LoVo (cell line): ENCODE measurements at places on chromosomes 6 and 20.
A peak's percentile ranks its signal among the peaks of the same experiment; 100 is the strongest.

DNA sequence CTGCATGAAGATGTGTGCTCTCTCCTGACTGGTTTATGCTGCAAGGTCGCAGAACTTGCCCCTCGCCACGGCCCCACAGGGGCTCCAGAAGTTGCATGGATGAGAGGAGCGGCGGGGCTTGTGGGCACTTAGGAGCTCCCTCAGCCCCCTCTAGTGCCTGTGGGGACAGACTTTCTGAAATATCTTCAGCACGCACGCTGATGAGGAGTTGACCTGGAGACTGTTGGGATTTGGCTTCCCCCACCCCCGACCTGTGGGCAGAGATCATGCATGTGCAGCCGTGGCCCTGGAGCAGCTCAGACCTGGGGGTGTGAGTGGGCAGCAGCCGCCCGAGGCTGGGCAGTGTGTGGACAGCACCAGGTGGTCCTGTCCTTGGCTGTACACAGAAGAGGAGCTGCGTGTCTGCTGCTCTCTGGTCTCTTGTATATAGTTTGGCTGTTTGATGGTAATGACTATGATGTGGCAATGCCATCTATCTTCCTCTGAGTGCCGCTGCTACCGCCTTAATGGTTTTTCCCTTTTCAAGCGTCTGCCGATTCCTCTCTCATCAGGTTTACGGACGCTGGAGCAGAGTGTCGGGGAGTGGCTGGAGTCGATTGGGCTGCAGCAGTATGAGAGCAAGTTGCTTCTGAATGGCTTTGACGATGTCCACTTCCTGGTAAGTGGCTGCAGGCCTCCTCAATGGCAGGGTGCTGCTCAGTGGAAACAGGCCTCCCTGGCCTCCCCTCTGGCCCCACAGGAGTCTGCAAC lies 81.4 kb downstream of the TCP11 start:
- no peak for DNase-seq

DNA sequence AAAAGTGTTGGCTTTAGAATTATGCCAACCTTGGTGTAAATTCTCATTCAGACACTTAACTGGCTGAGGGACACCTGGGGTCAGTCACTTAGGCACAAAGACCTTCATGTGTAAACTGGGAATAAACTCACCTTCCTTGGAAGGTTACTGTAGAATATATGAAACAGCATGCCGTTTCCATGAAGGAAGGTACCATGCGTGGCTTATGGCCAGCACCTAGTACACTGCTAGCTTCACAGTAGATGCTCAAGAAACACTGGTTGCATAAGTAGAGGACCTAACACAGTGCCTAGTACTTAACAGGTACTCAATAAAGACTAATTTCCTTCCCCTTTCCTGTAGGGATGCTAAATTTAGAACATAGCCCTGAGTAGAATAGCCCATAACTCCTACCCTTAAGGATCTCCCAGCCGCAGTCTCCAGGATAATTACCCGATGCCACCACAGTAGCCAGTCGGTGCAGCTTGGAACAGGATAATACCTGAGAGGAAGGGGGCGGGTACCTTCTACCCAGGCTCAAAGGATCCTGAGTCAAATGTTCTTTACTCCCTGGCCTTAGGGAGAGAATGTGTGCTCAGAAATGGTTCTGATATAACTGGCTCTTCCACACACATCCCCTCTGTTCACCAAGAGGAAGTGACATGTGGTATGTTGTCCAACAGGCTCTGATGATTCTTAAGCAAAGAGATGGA lies 3.6 kb downstream of the BCL2L1 start:
- no peak for DNase-seq

GRCh38 chr6:111038534-111039252 lies 48.6 kb upstream of the SLC16A10 start:
- DNase-seq = no peak

- no peak for DNase-seq
Observed at GRCh38 chr20:53723621-53724020, 130.0 kb upstream of the ZNF217 start.

GRCh38 chr20:57652606-57653545 lies 32.6 kb upstream of the ZBP1 start:
- DNase-seq = no peak

DNA sequence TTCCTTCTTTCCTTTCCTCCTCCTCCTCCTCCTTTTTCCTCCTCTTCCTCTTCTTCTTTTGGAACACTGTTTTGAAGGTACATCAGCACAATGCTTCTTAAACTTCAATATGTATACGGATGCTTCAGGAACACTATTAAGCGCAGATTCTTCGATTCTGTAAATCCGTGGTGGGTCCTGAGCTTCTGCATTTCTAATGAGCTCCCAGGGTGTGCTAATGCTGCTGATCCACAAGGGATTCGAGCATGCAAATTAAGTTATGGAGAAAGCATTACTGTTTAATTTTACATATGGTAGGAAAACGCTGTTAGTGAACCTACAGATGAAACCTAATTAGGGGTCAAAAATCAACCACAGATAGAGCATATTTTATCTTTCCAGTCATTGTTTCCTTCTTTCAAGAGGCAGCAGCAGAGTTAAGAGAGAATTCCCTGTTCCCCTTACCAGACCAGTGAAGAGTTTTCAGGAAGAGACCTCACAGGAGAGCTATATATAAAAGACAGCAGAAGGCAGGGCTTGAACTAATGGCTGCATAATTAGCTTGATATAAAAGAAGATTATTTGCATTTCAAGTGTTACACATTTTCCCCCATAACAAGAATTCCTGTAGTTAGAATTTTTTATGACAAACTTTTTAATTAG lies 47.2 kb downstream of the KIF13A start:
- DNase-seq = no peak

DNA sequence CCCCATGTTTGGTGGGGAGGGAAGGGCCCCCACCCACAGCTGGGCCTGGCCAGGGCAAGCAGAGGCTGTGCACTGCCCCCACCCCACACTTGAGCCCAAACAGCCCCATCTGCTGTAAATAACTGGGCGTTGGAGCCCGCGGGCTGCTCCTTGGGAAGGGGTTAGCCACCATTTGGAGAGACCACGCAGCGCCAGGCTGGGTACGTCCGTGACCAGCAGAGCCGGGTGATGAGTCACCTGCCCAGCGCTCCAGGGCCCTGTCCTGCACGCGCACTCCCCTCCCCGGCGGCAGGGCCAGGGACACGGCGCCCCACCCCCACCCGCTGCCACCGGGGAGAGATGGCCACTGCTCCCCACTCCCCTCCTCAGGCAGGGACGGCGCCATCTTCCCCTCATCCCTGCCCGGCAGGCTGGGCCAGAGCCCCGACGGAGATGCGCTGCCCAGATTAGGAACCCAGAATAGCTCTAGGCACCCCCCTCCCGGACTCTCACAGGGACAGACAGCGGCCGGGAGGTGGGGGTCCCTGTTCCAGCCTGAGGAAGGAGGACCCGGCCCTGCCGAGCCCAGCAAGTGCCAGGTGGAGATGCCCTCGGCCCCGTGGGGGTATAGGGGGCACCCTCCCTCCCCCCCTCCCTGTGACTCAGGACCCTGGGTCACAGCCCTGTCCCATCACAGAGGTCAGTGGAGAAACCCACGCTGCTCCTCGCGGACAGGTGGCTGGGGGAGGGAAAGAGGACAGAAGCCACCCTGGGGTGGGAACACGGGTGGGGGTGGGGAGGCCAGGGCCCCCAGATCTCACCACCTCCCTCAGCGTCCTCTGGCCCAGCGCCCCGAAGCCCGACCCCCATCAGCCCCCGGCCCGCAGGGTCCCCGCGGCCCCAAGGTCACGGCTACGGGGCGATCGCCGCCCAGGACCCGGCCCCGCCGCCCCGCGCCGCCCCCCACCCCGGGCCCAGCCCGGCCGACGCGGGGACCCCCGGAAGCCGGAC lies 642 bp downstream of the EEF1A2 start:
- peak; percentile 19 for DNase-seq

DNA sequence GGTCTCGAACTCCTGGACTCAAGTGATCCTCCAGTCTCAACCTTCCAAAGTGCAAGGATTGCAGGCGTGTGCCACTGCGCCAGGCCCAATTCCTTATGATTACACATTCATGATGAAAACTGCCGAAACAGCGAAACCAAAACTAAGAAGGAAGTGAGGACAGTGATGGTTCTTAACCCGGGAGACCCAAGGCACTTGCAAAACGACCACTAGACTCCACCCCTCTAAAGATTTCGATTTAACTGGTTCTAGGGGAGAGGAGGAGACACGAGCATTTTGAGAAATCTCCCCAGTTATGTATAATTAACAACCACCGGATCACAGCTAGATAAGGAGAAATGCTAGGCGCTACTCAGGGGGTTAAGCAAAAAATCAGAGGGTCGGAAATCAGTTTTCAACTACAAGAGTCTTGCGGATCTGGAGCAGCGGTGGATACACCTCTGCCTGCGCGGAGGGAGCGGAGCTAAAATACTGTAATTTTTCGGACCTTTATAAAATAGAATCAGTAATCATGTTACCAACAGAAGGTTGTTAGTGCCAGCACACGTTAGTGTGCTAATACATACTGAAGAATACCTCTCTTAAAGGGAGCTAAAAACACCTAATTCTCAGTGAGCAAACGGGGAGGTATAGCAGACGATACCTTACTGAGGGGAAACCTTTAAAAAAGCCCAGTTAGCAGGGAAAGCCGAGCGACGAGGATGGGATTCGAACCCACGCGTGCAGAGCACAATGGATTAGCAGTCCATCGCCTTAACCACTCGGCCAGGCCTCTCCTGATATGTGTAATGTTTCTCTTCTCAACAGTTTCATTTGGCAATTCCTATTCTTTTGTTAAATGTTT lies 60.0 kb upstream of the BTN3A2 start:
- DNase-seq = peak; percentile 55

DNA sequence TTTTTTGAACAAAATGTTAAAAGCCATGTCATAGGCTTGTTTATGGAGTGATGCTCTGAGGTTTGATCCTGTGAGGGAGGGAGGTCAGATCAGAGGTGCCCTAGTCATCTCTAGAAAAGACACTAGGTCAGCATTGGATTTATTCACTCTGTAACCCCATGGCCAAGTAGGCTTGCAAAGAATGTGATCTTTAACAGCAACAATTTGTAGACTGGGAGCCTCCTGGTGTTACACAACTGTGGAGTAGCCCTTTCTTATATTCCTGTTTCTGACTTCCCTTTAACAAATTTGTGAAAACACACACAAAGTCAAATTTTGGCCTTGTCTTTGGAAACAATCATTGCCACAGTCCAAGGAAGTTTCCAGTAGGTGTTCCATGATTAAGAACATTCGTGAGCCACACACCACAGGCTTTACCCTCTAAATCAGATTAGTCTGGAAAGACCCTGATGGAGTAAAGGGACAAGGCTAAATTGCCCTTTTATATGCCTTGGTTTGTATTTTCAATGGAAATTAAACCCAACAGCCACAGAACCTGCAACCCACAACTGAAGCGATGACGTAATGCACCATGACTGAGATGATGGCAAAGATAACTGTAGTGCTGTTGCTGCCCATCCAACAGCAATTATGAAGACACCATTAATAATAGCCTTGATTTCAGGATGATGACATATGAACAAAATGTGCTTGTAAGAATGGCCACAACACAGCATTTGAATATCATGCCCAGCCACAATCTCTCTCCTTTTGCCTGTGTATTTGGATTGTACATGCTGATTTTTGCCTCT lies 22.1 kb downstream of the SCP2D1 start:
- no peak for DNase-seq

GRCh38 chr6:37675606-37676005 lies 22.1 kb downstream of the MDGA1 start:
- DNase-seq = no peak

- no peak for DNase-seq
Observed at GRCh38 chr6:11921751-11922150, 90.4 kb upstream of the HIVEP1 start.

DNA sequence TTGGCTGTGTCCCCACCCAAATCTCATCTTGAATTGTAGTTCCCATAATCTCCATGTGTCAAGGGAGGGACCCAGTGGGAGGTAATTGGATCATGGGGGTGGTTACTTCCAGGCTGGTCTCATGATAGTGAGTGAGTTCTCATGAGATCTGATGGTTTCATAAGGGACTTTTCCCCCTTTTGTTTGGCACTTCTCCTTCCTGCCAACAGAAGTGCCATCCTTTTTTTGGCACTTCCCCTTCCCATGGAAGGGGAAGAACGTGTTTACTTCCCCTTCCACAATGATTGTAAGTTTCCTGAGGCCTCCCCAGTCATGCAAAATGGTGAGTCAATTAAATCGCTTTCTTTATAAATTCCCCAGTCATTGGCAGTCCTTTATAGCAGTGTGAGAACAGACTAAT lies 18.0 kb upstream of the PI3 start:
- DNase-seq = no peak

GRCh38 chr6:148027201-148027600 lies 315.4 kb upstream of the SASH1 start:
- DNase-seq = no peak

DNA sequence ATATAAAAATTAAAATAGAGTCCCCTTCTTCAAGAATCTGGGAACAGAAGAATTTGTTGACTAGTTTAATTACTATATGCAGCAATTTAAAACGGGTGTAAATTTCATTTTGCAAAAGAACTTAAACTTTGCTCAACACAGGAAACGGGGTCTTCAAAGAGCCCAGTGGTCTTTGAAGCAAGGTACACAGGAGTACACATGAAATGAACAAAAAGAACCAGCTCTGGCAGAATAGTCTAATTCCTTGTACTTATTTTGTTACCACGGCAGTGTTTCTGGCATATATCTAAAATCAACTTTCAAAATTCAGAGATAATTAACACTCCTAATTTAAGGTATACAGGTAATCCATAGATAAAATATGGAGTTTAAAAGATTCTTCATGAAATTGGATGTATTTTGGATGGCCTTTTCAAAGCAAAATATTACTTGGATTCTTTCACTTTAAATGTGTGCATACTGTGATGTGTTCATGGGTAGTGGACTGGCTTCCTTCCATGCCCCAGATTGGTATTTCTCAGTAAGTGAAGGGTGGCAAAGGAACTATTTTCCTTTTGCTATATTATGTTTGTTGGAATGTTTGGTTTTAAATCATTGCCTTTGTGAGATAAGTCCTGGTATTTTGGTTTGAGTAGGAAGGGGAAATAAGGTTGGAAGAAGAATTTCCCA lies 96.8 kb upstream of the THEMIS start:
- DNase-seq = no peak

- DNase-seq = no peak
Observed at GRCh38 chr6:150486048-150486447, 113.6 kb upstream of the PLEKHG1 start.

DNA sequence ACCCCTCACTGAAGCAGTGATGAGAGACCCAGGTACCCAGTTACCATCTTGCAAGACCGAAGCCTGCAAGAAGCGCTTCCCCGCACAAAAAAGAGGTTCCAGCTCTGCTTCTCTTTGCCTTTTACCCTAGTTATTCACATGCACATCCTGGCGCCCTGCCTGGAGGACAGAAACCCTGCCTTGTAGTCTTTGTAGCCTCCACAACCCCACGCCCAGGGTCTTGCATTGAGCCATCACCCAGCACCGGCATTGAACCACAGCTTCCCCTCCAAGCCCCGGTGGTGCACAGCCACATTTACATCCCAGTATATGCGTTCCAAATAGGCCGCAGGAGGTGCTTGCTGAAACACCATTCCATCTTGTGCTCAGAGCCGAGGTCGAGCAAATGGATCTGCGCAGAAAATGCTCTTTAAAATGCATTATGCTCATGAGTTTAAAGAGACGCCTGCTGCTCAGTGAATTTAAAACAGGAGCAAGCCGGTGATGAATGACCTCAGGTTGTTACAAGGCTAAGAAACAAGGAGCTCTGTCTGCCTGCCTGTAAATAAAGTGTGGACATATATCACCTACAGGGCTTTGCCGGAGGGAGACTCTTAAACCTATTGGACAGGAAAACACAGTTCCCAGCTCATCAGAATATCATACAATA lies 61.7 kb downstream of the GNAS-AS1 start:
- DNase-seq = no peak
